ENCODE measurements at places on chromosomes 13 and 19.

DNA sequence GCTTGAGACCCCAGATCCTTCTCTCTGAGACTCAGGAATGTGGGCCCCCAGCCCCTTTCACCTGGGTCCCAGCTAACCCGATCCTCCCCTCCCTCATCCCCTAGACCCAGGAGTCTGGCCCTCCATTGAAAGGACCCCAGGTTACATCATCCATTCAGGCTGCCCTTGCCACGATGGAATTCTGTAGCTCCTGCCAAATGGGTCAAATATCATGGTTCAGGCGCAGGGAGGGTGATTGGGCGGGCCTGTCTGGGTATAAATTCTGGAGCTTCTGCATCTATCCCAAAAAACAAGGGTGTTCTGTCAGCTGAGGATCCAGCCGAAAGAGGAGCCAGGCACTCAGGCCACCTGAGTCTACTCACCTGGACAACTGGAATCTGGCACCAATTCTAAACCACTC is 463 bp downstream of the FGF21 start:
- DNase-seq, result no peak

DNA sequence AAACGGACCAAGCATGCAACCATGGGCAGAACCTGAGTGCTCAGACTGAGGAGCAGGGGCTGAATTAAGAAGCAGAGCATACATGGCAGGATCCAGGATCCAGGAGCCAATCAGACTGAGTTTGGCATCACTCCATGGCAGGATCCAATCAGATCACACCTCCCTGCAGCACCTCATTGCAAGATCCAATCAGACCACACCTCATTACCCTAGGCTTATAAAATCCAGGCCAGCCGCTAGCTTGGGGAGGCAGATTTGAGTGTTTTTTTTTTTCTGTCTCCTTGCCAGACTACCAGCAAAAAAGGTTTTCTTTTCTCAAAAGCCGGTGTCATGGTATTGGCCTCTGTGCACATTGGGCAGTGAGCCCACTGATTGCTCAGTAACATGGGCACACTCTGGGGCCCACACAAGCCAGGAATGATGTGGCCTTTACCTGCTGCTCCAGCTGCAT is 127.9 kb upstream of the GJB6 start:
- DNase-seq, result no peak

GRCh38 chr19:28148554-28148953 is 1064.4 kb downstream of the UQCRFS1 start:
- no peak for DNase-seq

DNA sequence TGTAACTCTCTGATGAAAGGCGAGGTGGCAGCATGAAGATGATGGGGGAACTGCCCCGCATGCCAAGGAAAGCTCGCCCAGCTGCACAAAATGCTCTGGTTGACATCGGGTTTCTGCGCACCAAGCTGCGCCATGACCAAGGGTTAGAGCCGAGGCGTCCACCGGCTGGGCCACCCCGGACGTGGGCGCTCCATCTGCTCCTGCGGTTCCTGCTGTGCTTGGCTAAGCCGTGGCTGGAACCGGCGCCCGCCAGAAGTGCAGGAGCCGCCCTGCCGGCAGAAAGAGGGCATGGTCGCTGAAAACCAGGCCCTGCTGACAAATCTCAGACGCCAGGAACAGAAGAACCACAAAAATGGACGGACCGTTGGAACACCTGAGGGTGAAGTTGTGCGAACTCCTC is 57.9 kb downstream of the ZNF100 start:
- no peak for DNase-seq

DNA sequence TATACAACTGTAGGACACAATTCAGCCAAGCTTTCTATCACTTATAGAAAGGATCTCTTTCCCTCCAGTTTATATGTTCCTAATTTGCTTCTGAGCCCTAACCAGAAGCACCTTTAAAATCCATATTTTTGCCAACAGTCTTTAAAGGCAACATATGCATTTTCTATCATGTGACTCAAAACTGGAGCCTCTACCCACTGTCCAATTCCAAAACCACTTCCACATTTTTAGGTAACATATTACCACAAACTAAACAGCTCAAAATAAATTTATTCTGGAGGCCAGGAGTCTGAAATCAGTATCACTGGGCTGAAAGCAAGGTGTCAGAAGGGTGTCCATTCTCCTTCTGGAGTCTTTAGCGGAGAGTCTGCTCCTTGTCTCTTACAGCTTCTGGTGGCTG is 15.9 kb upstream of the EFNB2 start:
- DNase-seq, result no peak

DNA sequence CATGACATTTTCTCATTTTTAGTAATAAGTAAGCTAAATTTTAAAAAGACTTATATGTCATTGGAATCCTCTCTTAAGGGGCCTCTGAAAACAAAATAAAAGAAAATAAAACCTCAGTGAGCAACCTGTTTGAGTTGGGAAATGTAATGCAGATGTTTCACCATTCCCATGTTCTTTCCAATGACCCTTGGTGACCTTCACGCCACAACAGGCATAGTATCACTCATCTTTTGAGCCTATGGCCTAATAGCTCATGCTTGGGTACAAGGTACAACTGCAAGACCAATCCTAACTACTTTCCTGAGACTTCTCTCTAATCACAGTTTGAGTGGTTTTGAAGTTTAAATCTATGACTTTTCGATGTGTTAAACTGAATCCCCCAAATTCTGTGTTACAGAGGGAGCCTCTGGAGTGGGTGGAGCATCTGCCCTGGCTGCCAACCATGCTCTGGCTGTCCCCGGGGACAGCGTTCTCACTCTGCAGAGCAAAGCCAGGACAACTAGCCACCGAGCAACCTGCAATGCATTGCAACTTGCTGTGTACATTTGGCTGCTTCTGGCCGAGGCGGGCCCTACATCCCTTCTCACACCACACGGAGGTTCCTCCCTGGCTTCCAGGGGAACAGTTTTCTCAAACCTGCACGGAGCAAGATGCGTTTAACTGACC is 307.9 kb upstream of the MAB21L1 start:
- DNase-seq, result no peak

DNA sequence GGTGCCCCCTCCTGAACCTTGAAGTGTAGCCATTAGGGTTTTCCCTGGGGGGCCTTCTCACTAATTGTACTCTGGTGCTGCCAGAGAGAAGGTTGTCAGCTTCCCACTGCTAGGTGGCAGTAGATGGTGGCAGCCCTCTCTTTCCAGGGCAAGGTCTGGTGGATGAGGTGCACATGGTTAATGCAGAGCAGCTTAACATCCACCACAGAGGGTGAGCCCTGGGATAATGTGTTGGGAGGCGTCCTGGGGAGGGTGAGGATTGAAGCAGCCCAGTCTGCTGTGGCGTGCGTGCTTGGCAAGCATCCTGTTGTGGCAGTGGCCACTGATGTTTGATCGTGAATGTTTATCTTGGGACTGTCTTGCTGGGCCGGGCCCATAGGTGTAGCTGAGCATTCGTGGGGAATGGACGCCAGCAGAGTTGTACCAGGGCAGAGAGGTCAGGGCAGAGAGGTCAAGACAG is 5.8 kb downstream of the EGLN2 start:
- no peak for DNase-seq

GRCh38 chr13:38669234-38669964 is 17.5 kb upstream of the FREM2 start:
- no peak for DNase-seq

- no peak for DNase-seq
Observed at GRCh38 chr13:30061217-30061616, 210.8 kb upstream of the UBL3 start.

GRCh38 chr19:35744430-35745327 is 539 bp downstream of the U2AF1L4 start:
- DNase-seq, result no peak

- DNase-seq, result peak; percentile 17
Observed at GRCh38 chr13:76647550-76647949, 238.7 kb downstream of the KCTD12 start.

DNA sequence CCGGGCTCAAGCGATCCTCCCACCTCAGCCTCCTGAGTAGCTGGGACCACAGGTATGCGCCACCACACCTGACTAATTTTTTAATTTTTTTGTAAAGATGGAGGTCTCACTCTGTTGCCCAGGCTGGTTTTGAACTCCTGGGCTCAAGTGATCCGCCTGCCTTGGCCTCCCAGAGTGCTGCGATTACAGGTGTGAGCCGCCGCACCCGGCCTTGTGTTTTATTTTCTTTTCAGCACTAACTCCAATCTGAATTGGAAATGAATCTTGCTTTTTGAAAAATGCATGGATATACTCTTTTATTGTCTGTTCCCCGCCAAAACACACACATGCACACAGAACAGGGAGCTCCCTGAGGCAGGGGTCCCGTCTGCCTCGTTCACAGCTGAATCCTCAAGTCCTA is 1.3 kb upstream of the ISOC2 start:
- no peak for DNase-seq

- no peak for DNase-seq
Observed at GRCh38 chr13:77386046-77386445, 59.2 kb upstream of the MYCBP2 start.

- DNase-seq, result no peak
Observed at GRCh38 chr13:40777166-40777808, 6.3 kb upstream of the MRPS31 start.

DNA sequence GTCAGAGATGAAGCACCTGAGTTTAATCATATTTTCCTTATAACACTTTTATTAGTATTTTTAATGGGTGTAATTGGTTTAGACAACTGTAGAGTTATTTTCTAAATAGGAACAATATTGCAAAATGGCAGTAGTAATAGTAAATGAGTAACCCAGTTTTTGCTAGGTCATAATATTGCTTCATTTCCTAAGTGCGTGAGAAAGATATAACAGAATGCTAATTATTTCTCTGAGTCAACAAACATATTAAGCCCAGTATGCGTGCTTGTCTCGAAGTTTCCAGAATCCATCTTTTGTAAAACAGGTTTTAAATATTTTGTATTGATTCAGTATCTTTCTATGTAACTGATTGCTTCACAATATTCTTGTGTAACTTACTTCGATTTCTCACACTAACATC is 315.3 kb downstream of the MYO16 start:
- DNase-seq, result no peak

DNA sequence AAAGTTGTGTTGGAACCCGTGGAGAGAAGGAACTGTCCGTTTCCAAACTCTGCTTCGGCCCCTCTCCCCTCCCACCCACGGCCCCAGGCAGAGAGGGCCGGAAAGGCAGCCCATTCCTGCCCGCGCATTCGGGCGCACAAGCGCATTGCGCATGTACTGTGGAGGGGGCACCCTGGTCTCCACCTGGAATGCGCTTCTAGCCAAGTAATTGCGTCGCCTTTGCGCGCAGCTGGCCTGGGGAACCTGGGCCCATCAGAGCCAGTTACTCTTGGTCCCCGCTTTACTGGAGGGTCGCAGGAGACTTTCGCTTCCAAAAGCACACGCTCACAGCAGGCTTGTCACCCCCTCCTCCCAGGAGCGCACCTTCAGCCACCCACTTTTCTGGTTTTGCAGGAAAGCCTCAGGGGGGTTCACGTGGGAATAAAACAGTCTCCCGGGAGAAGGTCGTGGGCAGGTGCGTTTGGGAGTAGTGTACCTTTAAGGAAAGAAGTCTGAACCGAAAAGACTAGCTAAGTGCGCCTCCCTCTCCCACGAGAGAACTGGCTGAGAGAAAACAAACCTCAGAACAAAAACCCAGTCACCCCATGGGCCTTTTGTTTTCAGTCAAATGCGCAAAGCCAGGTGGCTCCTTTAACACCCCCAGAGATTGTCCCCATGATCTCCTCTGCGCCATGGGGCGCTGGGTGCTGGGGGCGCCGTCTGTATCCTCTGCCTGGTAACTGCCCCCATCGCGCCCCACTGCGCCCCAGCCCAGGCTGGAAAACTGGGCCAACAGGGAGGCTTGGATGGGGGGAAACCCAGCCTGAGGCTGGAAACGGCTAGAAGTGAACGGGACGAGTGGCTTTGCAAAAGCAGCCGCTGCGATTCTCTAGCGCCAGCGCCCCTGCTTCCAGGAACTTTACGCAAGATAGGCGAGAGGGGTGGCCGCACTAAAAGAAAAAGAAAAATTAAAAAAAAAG is 28.5 kb downstream of the GSX1 start:
- no peak for DNase-seq

DNA sequence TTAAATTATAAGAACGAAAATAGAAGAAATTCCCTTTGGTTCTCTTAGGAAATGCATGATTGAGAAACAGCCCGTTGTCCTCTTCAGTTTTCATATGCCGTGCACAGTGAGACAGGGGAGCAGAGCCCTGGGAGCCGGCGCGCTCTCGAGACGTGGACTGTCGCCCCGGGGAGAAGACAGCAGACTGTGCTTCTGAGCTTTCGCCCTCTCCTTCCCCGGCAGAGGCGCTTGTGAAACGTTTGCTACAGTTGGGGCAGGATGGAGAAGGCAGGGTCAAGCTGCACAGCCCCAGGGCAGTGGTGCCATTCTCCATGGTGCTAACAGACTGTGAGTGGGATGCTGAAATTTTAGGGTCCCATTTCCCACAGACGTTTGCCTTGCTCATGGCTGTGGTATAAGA is 192.2 kb upstream of the KL start:
- DNase-seq, result no peak

DNA sequence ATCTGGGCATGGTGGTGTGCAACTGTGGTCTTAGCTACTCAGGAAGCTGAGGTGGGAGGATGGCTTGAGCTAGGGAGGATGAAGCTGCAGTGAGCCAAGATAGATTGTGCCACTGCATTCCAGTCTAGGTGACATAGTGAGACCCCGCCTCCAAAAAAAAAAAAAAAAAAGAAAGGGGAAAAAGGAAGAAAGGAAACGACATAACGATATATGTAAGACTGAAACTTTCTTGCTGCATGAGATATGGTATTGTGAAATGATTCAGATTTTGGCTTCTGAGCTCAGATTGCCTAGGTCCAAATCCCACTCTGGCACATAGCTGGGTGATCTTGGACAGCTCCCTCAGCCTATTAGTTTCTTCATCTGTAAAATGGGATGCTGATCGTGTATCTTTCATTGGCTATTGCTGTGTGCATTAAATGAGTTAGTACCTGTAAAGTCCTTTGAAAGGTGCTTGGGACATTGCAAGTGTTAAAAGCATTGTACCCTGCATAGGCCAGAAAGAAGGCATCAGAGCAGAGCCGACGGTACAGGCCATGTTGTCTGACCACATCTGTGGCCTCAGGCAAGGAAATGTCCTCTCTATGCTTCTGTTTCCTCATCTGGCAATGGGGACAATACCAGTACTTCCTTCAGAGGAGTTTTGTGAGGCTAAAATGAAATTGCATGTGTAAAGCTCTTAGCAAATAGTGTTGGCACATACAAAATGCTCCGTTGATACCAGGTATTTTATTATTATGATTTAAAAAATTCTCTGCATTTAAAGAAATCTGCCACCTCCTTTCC is 32.6 kb upstream of the SLC46A3 start:
- no peak for DNase-seq

DNA sequence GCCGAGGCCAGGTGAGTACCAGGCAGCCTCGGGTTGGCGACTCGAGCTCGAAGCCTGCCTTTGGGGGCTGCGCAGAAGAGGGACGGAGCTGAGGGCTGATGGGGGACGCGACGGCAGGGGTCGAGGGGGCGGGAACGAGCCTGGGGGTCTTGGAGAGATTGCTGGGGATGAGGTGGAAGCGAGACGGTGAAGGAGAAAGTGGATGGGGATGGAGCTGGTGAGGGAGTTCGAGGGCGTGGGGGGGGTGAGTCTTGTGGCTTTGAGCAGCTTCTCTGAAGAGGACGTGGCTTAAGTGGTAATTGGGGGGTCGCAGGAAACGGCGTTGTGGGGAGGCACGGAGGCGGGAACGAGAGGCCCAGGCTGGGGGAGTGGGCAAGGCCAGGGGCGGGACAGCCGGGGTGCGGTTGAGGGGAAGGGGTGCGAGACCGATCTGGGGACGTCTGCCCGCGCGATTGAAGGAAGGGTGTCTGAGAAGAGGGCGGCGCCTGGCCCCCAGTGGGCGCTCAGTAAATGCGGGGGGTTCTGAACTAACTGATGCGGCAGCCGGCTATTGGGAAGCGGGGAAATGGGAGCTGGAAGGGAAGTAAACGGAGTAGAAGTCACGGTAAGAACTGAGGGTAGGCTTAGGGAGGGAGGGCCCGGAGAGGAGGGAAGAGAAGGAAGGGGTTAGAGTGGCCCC is 426 bp downstream of the MYO9B start:
- no peak for DNase-seq

Measured in non-pigmented ciliary epithelial cell (primary cell).